ENCODE measurements at places on chromosomes 2 and 18.

GRCh38 chr18:471716-472115 is 28.8 kb downstream of the COLEC12 start:
- DNase-seq: no peak

DNA sequence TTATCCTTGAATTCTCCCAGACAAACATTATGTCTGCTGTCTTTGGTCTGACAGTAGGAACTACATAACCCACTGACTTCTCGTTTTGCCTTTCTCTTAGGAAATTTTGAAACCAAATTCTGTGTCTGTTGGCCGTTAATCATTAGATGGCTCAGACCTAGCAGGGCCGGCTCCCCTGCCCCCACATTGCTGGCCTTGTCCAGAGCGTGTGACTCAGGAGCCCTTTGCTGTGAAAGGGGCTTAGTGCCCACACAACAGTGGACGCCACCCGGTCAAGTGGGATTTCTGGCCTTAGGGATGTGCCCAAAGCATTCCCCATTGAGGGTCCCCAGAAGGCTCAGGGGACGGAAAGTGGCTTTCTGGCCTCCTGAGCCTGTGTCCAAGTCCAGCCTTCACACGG is 137.5 kb downstream of the CTIF start:
- DNase-seq: no peak

DNA sequence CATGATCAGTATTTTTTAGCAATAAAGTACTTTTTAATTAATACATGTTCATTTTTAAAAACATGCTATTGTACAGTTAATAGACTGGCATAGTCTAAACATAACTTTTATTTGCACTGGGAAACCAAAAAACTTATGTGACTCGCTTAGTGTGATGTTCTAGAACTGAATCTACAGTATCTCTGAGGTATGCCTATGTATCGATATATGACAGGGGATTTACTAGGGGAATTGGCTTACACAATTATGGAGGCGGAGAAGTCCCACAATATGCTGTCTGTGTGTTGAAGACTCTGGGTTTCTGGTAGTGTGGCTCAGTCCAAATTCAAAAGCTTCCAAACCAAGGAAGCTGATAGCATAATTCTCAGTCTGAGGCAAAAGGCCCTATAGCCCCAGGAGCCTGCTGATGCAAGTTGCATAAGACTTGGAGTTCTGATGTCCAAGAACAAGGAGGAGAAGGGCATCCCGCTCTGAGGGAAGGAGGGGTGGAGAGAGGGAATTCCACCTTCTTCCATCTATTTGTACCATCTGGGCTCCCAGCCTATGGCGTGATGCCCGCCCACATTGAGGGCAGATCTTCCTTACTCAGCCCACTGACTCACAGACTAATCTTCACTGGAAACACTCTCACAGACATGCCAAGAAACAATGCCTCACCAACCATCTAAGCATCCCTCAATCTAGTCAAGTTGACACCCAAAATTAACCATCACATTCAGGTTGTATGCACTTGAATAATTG is 27.5 kb downstream of the ZNF638 start:
- DNase-seq: no peak

GRCh38 chr2:106866641-106867040 is 19.3 kb downstream of the ST6GAL2 start:
- no peak for DNase-seq

DNA sequence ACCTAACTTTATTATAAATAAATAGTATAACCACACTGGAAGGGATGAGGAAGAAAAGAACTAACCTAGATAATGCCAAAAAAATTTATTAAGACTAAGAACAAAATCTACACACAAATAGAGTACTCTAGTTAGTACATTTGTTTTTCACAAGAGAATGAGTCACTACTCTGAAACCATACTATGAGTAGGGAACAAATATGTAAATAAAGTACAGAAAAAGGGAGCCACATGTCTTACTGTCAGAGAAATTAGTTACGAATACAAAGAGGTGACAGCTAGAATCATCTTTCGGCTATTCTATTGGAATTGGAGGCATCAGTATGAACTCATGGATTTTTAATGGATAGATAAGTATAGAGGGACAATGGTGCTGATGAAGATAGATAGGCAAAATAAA is 150.5 kb downstream of the COPS8 start:
- no peak for DNase-seq

GRCh38 chr2:98155716-98156115 is 68.7 kb downstream of the VWA3B start:
- no peak for DNase-seq

GRCh38 chr2:58571181-58571852 is 330.2 kb upstream of the FANCL start:
- DNase-seq: no peak

- DNase-seq: no peak
Observed at GRCh38 chr2:84427235-84428138, 31.6 kb downstream of the SUCLG1 start.

DNA sequence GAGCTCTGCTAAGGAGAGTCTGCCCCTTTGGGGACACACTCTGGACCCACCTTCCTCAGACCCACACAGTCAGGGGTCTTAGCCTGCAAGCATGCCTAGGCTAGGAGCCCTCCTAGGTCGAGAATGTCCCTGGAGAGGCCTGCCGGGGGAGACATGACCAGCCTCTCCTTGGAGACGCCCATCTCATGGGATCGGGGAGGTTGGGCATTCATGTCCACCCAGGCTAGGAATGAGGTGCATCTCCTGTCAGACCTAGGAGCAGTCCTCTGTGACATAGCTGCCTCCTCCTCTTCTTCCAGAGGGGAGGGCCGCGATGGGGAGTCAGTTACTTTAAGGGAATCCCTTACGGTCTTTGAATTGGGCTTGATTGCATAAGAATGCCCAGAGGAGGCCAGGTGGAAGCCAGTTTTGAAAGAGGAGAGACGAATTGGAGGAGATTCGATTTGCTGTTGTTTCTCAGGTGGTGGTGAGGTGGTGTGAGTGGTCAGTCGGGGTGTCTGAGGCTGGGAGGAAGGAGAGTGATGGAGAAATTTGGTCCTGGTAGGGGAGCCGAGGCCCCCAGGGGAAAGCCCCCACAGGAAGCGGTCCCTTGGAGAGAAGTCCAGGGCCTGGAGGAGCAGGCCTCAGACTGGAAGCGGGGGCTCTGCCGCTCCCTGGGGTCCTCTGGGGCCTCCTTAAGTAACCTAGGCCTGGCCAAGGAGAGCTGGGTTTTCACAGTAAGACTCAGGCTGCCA is 241.3 kb downstream of the DYSF start:
- DNase-seq: no peak

DNA sequence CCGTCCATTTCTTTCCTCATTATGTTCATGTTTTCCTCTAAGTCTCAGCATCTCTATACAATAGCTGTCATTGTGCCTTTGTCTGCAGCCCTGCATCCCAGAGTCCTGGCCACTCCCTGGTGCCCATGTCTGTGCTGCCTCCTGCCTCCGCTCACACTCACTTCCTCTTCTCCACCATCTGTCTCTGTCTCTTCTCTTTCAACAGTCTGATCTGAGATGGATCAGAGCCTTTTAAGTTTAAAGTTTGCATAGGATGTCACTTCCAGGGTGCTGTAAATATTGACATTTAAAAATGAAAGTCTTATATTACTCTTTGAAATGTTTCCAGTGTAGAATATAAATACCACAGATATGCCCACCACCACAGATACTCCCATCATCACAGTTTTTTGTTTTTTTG is 42.7 kb downstream of the UBE2F start:
- no peak for DNase-seq

GRCh38 chr2:230793572-230794359 is 71.0 kb upstream of the ITM2C start:
- peak; percentile 57 for DNase-seq

GRCh38 chr2:139367416-139367815 is 587.2 kb upstream of the NXPH2 start:
- DNase-seq: no peak

GRCh38 chr2:135728064-135728743 is 13.5 kb upstream of the UBXN4 start:
- no peak for DNase-seq
